ENCODE measurements at places on chromosomes 3 and 15. TPM values are rescaled to one million over a fixed set of nuclear protein-coding genes. Genes with fewer than 3 reads are reported as not detected.

- H3K27me3 ChIP-seq: no peaks in the 10 kb centered on the region
- no peaks in the 10 kb centered on the region for H3K36me3 ChIP-seq
- H3K4me1 ChIP-seq: peaks cover 36% of the 10 kb centered on the region
- peak; percentile 87 for DNase-seq
Observed at GRCh38 chr3:72176537-72177041, 391.6 kb upstream of the PROK2 start.

The OR5K3 gene
- not detected for total RNA-seq

DNA sequence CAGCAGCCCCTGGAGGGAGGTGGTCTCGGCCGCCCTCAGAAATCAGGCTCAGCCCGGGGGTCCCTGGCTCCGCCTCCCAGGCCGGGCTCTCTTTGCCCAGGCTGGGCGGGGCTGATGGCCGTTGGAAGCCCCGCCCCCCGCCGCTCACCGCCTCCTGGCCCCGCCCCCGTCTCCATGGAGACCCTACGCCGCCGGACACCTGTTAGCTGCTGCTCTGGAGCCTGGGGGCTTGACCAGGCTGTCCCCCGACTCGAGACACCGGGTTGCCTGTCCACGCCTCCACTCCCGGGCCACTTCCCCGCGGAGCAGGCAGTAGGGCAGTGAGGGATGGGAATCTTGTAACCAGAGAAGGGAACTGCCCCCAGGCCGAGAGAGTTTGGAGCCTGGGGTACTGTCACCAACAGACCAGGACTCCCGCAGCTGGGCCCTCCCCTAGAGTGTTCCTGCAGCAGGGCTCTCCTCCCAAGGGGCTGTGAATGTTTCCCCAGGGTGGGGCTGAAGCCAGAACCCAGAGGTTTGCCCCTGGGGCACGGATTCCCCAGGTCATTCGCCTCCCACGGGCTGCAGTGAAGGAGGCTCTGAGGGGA is 27.8 kb upstream of the RPL32 start:
- H3K4me3 ChIP-seq: no peak overlapping the region
- peaks cover 32% of the 10 kb centered on the region for H3K4me1 ChIP-seq
- peak; percentile 61 for DNase-seq
- no peaks in the 10 kb centered on the region for H3K27me3 ChIP-seq

DNA sequence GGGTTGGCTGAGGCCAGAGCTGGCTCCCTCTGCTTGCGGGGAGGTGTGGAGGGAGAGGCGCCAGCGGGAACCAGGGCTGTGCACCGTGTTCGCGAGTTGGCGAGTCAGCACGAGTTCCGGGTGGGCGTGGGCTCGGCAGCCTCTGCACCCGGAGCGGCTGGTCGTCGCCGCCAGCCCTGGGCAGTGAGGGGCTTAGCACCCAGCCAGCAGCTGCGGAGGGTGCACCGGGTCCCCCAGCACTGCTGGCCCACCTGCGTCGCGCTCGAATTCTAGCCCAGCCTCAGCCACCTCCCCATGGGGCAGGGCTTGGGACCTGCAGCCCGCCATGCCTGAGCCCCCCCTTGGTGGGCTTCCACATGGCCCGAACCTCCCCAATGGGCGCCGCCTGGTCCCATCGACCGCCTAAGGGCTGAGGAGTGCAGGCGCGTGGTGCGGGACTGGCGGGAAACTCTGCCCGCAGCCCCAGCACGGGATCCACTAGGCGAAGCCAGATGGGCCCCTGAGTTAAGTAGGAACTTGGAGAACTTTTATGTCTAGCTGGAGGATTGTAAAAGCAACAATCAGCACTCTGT is 125.6 kb downstream of the FRMD4B start:
- no peak for DNase-seq
- no peaks in the 10 kb centered on the region for H3K27me3 ChIP-seq
- H3K4me1 ChIP-seq: no peaks in the 10 kb centered on the region
- H3K27ac ChIP-seq: no peak overlapping the region

- H3K27ac ChIP-seq: no peak overlapping the region
- no peak for DNase-seq
- H3K36me3 ChIP-seq: no peaks in the 10 kb centered on the region
- H3K4me1 ChIP-seq: no peaks in the 10 kb centered on the region
- no peak overlapping the region for H3K4me3 ChIP-seq
Observed at GRCh38 chr3:64783200-64783599, 95.4 kb upstream of the ADAMTS9 start.

The CRABP1 gene
- total RNA-seq: not detected

DNA sequence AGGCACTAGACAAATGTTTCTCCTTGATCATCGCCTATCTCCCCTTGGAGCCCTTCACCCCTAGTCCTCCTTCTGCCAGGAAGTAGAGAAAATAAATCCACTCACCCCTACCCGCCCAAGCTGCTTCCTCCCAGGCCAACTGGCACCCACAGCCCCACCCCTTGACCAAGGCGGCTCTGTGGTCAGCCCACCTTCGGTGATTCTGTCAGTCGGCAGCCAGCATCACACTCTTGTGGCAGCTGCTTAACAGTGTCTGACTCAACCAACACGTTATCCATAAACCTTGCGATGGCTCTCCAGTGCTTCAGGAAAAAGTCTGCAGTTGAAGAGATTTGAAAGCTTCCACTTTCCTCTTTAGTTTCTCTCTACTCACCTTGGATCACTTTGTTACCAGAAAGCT is 7.6 kb downstream of the SHF start:
- H3K4me1 ChIP-seq: peaks cover 73% of the 10 kb centered on the region
- DNase-seq: no peak
- H3K27ac ChIP-seq: peak overlapping the region; percentile 74
- H3K27me3 ChIP-seq: no peaks in the 10 kb centered on the region

GRCh38 chr3:9110802-9111201 is 138.6 kb downstream of the SRGAP3 start:
- no peaks in the 10 kb centered on the region for H3K36me3 ChIP-seq
- H3K4me1 ChIP-seq: no peaks in the 10 kb centered on the region
- H3K27me3 ChIP-seq: no peaks in the 10 kb centered on the region
- no peak overlapping the region for H3K27ac ChIP-seq
- H3K4me3 ChIP-seq: no peak overlapping the region

The ZCWPW2 gene
- total RNA-seq: not detected

GRCh38 chr3:138310494-138310893 is 19.2 kb downstream of the NME9 start:
- H3K27me3 ChIP-seq: no peaks in the 10 kb centered on the region
- H3K36me3 ChIP-seq: no peaks in the 10 kb centered on the region
- no peak overlapping the region for H3K27ac ChIP-seq
- no peaks in the 10 kb centered on the region for H3K4me1 ChIP-seq
- no peak for DNase-seq

GRCh38 chr3:78726545-78726944 is 1041.3 kb downstream of the ROBO1 start:
- H3K4me1 ChIP-seq: no peaks in the 10 kb centered on the region
- no peak for DNase-seq
- H3K4me3 ChIP-seq: no peak overlapping the region
- H3K36me3 ChIP-seq: no peaks in the 10 kb centered on the region
- H3K27me3 ChIP-seq: no peaks in the 10 kb centered on the region
- no peak overlapping the region for H3K27ac ChIP-seq

DNA sequence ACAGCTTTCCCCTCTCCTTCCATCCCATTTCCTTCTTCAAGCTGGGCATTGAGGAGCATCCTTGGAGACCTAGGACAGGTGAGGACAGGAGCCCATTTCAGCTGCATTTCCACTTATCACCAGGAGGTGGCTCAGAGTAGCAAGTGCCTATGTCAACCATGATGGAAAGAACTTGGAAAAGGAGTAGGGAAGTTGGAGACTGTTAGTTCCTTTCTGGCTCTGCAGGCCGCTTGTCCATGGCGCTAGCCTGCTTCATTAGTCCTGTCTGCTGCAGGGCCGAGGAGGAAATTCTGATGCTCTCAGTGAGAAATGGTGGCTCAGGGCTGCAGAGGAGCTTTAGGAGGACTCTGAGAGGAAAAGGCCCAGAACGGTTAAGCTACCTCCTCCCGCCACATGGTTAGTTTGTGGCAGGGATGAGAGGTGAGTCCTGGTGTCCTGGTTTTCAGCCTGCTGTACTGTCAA is 7.0 kb upstream of the CD276 start:
- H3K27ac ChIP-seq: no peak overlapping the region
- no peaks in the 10 kb centered on the region for H3K36me3 ChIP-seq
- H3K27me3 ChIP-seq: no peaks in the 10 kb centered on the region
- DNase-seq: peak; percentile 75
- no peak overlapping the region for H3K4me3 ChIP-seq

DNA sequence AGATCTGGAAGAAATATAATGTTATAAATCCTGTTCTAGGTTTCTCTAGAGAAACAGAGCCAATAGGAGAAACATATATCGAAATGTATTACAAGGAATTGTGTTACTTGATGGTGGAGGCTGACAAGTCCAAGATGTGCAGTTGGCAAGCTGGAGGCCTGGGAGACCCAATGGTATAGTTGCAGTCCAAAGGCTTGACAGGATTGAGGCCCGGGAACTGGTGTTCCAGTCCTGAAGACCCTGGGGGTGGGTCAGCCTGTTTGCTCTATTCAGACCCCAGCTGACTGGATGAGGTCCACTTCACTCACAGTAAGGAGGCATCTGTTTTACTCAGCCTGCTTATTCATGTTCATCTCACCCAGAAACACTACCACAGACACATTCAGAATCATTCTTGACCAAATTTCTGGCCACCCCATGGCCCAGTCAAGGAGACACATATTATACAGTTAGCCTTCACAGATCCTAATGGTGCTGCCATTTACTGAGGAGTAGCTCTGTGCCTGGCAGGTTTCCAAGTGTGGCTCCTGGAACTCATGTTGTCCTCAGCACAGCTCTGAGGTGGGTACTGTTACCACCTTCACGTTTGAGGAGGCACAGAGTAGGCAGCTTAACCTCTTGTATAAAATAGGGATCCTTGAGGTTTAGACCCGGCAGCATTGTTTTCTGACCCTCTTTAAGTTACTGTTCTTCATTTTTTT is 3.7 kb downstream of the TRAK1 start:
- H3K27ac ChIP-seq: 0 out of 2 replicates have a peak overlapping the region, but pooled peaks have one; percentile 9
- no peak for DNase-seq
- peaks cover 57% of the 10 kb centered on the region for H3K4me1 ChIP-seq
- H3K27me3 ChIP-seq: no peaks in the 10 kb centered on the region
- H3K4me3 ChIP-seq: no peak overlapping the region
- H3K36me3 ChIP-seq: peaks cover 8% of the 10 kb centered on the region

DNA sequence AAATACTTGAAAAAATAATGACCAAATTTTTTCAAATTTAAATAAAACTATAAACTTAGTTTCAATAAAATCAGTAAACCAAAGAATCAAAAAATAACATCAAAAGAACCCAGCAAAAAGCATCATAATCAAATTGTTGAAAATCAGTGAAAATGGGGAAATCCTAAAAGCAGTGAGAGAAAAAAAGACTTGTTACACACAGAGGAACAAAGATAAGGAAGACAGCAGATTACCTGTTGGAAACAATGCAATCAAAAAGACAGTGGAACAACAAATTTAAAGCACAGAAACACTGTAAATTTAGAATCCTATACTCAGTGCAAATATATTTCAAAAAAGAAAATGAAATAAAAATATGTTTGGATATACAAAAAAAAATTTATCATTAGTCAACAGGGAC is 156.2 kb upstream of the LMCD1 start:
- no peak overlapping the region for H3K4me3 ChIP-seq
- no peaks in the 10 kb centered on the region for H3K36me3 ChIP-seq
- H3K27ac ChIP-seq: no peak overlapping the region
- DNase-seq: no peak

GRCh38 chr15:88896333-88897033 is 1.1 kb upstream of the HAPLN3 start:
- DNase-seq: no peak
- no peak overlapping the region for H3K4me3 ChIP-seq
- no peaks in the 10 kb centered on the region for H3K36me3 ChIP-seq
- no peaks in the 10 kb centered on the region for H3K27me3 ChIP-seq
- no peaks in the 10 kb centered on the region for H3K4me1 ChIP-seq

The GADL1 gene
- total RNA-seq: not detected

GRCh38 chr15:56325186-56325585 is 40.0 kb upstream of the TEX9 start:
- H3K4me1 ChIP-seq: no peaks in the 10 kb centered on the region
- no peaks in the 10 kb centered on the region for H3K27me3 ChIP-seq
- H3K4me3 ChIP-seq: no peak overlapping the region

- no peak overlapping the region for H3K27ac ChIP-seq
- H3K27me3 ChIP-seq: no peaks in the 10 kb centered on the region
- DNase-seq: no peak
- no peaks in the 10 kb centered on the region for H3K36me3 ChIP-seq
- no peaks in the 10 kb centered on the region for H3K4me1 ChIP-seq
- no peak overlapping the region for H3K4me3 ChIP-seq
Observed at GRCh38 chr15:96657096-96657495, 326.6 kb downstream of the NR2F2 start.

The VIPR1 gene
- 0.41 TPM for total RNA-seq

The CPLX3 gene
- total RNA-seq: 5.2 TPM

The FETUB gene
- not detected for total RNA-seq

The CFAP20DC gene
- not detected for total RNA-seq

GRCh38 chr15:52006702-52007340 is 12.2 kb upstream of the MAPK6 start:
- no peak for DNase-seq
- H3K4me1 ChIP-seq: peaks cover 7% of the 10 kb centered on the region
- H3K27ac ChIP-seq: no peak overlapping the region
- no peaks in the 10 kb centered on the region for H3K36me3 ChIP-seq
- no peak overlapping the region for H3K4me3 ChIP-seq

The TNNC1 gene
- not detected for total RNA-seq

The ROBO2 gene
- 262 TPM for total RNA-seq

GRCh38 chr15:63528138-63528659 is 23.8 kb downstream of the USP3 start:
- no peak overlapping the region for H3K27ac ChIP-seq
- DNase-seq: no peak
- peaks cover 6% of the 10 kb centered on the region for H3K4me1 ChIP-seq
- no peaks in the 10 kb centered on the region for H3K27me3 ChIP-seq

DNA sequence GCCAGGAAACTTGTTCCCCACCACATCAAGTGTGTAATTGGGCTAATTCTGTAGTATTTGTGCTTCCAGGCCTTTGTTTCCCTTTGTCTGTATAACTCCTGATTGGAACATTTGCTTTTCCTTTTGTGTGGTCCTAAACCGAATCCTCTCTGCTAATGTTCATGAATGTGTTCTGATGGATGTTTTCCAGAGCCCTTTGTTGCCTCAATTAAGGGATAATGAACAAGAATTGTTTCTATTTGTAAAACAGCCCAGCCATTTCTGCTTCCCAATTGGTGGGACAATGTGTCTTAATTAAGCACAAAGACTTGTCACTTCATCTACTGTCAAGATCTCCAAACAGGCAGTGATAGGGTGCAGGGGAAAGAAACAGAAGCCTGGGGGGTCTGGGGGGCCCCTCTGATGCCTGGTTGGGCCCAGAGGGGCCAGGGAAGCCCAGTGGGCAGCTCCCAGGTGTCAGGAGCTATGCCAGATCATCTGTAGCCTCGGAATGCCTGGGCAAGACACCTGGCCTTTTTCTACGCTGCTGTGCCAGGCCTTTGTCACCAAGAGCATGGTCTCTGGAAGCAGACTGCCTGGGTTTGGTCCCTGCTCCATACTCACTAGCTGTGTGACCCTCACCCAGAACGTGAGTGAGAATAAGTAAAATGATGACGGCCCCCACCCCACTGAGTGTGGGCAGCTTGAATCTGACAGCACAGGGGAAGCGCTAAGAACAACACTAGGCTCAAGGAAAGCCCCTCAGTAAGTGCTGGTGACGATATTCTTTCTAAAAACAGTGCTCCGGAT is 116.6 kb upstream of the PRR20G start:
- H3K36me3 ChIP-seq: no peaks in the 10 kb centered on the region
- no peak overlapping the region for H3K27ac ChIP-seq
- H3K4me1 ChIP-seq: no peaks in the 10 kb centered on the region
- DNase-seq: no peak
- no peaks in the 10 kb centered on the region for H3K27me3 ChIP-seq

The TIPARP gene
- 9.5 TPM for total RNA-seq

- peaks cover 78% of the 10 kb centered on the region for H3K4me1 ChIP-seq
- H3K27ac ChIP-seq: peak overlapping the region; percentile 91
- peak; percentile 66 for DNase-seq
- H3K27me3 ChIP-seq: no peaks in the 10 kb centered on the region
- peaks cover 46% of the 10 kb centered on the region for H3K36me3 ChIP-seq
Observed at GRCh38 chr3:31705736-31706135, 173.0 kb downstream of the STT3B start.
